ENCODE measurements at places on chromosomes 12 and 14.

- DNase-seq = no peak
These were observed 87.7 kb upstream of the FOXN3 start for GRCh38 chr14:89504602-89505313.

GRCh38 chr14:96255501-96256366, at the start of gene BDKRB1:
Gene BDKRB1 (plus strand): TSS chr14:96256210. CDS start chr14:96263683, 7,473 bp downstream.
- no peak for DNase-seq

- no peak for DNase-seq
These were observed 129.2 kb downstream of the PAWR start for GRCh38 chr12:79561401-79562132.

GRCh38 chr12:46108721-46109120, 118.3 kb upstream of the SCAF11 start:
- DNase-seq = no peak

DNA sequence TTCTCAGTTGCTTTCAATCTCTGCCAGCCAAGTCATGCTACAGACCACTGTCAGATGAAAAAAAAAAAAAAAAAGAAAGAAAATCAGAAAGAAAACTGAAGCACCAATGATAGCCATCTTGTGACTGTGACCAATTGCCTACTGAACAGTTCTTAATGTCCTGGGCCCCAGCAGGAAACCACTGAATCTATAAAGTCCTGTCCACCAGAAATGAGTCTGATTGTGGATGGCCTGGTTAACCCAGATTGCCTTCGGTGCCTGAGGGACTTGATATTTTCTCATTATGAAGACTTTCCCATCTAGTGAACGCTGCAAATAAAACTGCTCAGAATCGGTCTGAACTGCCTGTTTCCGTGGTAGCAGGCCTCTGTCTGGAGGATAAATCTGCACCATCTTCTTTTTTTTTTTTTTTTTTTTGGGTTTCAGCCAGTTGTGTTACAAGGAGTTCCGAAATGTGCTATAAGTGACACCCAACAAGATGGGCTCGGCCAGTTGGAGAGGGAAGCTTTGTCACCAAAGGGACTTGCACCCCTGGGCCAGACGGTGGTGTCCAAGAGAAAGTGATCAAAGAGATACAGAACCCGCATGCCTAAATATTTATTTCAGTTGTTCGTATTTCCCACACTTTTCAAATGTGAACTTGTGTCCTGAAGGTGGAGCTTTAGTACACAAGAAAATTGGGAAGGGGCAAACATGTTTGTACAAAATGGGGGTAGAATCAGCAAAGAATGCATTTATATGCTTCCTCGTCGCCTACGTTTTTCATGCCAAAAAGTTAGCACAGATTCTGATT, 3.0 kb upstream of the PLXNC1 start:
- no peak for DNase-seq

- DNase-seq = no peak
These were observed 14.8 kb downstream of the ANAPC5 start for GRCh38 chr12:121337416-121337815.

- no peak for DNase-seq
These were observed 27.3 kb upstream of the OSBPL8 start for GRCh38 chr12:76586764-76587395.

GRCh38 chr12:118136559-118137003, 657 bp downstream of the PEBP1 start:
- peak; percentile 72 for DNase-seq

DNA sequence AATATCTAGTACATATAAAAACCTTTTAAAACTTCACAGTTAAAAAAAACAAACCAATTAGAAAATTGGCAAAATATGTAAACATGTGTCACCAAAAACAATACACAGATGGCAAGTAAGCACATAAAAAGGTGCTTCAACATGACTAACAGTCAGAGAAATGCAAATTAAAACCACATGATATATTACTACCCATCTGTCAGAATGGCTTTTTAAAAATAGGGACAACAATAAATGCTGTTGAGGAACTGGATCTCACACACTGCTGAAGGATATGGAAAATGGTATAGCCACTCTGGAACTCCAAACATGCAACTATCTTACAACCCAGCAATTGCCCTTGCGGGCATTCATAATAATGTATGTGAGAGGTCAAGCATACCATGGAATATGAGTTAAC, 1153.6 kb downstream of the FLRT2 start:
- DNase-seq = no peak

GRCh38 chr12:5648692-5649359, 216.9 kb downstream of the NTF3 start:
- no peak for DNase-seq

DNA sequence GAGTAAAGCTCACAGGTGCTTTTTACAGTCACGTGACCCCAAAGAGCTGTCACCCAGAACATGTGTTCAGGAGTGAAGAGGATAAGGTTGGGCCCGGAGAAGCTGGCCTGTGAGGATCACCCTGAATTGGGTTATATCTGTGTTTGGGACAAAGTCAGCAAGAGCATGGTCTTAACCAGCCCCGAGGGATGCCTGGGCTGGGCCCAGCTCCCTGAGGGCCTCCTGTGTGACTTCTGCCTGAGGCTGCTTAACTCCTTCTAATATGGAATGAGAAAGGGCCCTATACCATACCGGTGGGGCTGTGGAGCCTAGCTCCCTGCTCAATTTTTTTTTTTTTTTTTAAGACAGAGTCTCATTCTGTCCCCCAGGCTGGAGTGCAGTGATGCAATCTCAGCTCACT, 2.5 kb downstream of the CDCA4 start:
- DNase-seq = no peak

- no peak for DNase-seq
These were observed 8.8 kb downstream of the STK38L start for GRCh38 chr12:27252934-27253333.

GRCh38 chr12:131327521-131328488, 374.1 kb downstream of the ADGRD1 start:
- DNase-seq = no peak

DNA sequence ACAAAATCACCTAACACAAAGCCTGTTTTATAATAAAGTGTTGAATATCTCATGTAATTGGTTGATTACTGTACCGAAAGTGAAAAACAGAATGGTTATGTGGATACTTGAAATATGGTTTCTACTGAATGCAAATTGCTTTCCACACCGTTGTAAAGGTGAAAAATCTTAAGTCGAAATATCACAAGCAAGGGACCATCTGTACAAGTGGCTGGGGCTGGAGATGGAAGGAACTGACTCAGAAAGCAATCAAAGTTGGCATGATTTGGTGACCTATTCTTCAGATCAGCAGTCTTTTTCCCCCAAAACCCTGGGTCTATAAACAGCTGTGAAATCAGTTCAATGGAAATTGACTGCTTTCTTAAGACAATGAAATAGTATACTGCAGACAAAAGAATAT, 3.6 kb downstream of the CBX5 start:
- DNase-seq = no peak

DNA sequence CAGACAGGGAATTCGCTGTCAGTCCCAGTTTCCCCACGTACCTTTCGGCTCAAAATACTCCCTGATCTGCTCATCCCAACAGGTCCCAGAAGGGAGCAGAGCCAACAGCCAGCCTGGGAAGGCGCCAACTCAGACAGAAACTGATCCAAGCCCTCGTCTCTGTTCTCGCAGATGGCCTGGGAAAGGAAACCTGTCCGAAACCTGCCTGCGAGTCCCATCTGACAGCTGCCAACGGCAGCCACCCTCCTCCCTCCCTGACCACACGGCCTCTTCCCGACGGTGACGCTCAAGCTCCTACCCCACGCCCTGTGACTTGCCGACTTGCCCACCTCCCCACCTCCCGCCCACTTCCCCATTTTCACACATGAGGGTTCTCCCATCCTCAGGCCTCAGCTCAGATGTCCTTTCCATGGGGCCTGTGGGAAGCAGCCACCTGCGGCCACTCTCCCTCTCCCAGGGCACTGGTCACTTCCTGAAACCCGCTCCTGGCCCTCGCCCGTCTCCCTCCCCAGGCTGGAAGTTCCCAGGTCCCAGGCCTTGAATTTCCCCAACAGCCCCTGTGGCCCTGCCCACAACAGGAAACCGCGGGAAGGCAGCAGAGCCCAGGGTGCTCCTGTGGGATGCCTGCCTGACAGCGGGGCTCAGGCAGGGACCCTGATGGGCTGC, 60.9 kb upstream of the FBRSL1 start:
- DNase-seq = no peak

GRCh38 chr14:90483571-90483974, 86.7 kb downstream of the CALM1 start:
- DNase-seq = peak; percentile 61

DNA sequence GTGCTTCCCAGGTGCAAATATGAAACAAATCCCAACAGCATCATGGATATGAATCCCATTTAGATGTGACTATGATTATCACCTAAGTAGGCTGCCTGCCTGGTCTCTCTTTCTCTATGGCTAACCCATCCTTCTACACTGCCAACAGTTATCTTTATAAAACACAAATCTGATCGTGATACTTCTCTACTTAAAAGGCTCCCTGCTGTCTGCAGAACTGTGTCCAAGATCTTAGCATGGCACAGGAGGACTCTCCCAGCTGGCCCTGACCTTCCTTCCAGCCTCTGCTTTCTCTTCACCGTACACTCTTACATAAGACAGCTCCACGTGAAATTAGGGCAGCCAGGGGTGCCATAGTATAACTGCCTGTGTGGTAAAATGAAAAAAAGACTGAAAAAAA, 3.5 kb upstream of the SRGAP1 start:
- DNase-seq = no peak

GRCh38 chr14:85487215-85487614, 42.7 kb upstream of the FLRT2 start:
- no peak for DNase-seq

DNA sequence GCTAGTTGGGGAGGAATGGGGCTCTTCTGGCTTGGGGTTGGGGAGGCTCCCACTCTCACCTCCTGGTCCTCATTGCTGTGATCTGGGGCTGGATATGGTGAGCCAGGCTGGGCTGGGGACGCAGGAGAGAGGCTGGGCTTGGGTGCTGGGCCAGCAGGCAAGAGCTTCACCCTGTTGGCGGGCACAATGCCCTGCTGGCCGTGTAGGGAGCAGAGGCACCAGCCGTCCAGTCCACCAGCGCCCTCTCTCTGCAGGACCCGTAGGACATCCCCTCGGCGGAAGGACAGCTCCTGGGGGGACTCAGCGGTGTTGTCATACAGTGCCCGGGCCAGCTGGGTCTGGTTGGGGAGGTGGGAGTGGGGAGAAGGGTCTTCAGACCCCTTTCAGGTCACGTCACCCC, 4.5 kb downstream of the EFS start:
- no peak for DNase-seq

GRCh38 chr12:30323008-30323407, 372.7 kb downstream of the IPO8 start:
- DNase-seq = no peak

- DNase-seq = no peak
These were observed 58.8 kb downstream of the PIK3C2G start for GRCh38 chr12:18320036-18320617.

- no peak for DNase-seq
These were observed 105.3 kb downstream of the PTPRQ start for GRCh38 chr12:80549298-80549697.

DNA sequence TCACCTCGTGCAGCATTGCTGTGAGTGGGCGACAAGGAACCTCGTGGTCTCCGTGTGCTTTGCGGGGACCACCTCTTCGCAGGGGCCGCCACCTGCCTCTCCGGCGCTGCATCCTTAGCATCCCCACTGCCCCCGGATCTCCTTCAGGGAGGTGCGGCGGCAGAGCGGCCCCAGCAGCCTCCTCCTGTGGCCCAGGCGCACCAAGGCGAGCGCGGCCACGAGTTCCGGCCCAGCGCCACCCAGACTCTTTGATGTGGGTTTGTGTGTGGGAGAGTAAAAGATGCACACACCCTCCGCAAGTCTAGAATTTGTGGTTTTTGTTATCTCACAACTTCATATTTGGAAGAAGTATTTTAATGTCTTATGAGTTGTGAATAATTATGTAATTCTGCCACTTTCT, 118.8 kb upstream of the DIO3 start:
- no peak for DNase-seq

GRCh38 chr12:65501093-65501621, 222.7 kb downstream of the MSRB3 start:
- peak; percentile 48 for DNase-seq

GRCh38 chr12:115504306-115505290, 772.9 kb downstream of the MED13L start:
- no peak for DNase-seq

GRCh38 chr12:114254998-114255397, 150.9 kb downstream of the TBX5 start:
- DNase-seq = no peak

DNA sequence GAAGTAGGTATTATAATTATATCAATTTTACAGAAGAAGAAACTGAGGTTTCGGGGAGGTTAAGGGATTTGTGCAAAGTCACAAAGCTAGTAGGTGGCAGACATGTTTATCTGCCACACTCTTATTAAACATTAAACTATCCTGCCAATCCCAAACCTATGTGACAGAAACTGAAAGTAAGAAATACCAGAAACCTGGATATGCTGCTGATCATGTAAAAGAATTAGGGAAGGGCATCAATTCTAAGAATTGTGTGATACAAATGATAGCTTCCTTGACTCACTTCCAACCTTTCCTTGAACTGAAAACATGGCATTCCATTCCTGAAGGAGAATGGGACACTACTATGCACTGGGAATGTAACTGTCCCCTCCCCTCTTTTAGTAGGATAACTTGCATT, 16.9 kb downstream of the TAOK3 start:
- no peak for DNase-seq

DNA sequence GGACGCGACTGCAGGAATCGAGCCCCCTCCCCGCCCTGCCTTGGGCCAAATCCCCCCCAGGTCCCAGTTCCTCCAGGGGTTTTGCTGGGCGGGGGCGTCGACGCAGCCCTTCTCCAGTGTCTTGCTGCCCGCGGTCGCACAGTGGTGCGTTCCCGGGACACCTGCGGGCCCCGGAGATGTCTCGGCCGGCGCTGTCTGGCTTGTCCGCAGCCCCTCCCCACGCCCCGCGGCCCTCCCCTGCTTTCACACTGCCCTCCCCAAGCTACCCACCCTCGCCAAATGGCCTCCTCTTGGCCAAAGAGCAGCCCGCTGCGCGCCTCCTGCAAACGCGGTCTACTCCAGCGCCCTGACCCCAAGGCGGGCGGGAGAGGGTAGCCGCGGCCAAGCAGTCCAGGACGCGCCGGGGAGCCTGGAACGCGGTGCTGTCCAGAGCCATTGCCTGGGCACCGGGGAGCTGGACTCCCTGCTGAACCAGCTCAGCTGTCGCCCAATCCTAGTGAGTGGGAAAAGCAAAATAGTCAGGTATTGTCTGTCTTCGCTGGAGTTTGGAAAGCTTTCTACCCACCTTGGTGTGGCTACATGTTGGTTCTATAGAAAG, 122.0 kb downstream of the AACS start:
- DNase-seq = no peak

GRCh38 chr12:2384029-2384386, 331.2 kb downstream of the CACNA1C start:
- no peak for DNase-seq

GRCh38 chr12:1830981-1831963, 10.9 kb downstream of the LRTM2 start:
- no peak for DNase-seq

GRCh38 chr14:60349663-60350365, 100.8 kb downstream of the PPM1A start:
- DNase-seq = peak; percentile 30
